ENCODE measurements at places on chromosomes 7 and 10.

DNA sequence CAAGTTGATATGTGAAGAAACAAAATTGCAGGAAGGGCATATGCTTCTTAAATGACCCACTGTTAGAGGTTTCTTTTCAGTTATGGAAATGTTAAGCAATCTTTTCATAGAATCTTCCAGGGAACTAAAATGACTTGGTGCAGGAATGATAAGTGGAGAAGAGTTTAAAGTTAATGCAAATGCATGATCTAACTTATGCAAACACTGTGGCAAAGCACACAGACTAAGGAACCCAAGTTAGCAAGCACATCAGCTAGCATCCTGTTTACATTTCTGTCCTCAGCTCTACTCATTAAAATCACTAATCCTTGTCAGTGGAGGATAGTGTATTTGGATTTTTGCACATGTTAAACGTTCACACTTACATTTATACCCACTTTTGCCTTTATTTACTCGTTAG, 9.3 kb downstream of the CLCN1 start:
- no peak for DNase-seq

DNA sequence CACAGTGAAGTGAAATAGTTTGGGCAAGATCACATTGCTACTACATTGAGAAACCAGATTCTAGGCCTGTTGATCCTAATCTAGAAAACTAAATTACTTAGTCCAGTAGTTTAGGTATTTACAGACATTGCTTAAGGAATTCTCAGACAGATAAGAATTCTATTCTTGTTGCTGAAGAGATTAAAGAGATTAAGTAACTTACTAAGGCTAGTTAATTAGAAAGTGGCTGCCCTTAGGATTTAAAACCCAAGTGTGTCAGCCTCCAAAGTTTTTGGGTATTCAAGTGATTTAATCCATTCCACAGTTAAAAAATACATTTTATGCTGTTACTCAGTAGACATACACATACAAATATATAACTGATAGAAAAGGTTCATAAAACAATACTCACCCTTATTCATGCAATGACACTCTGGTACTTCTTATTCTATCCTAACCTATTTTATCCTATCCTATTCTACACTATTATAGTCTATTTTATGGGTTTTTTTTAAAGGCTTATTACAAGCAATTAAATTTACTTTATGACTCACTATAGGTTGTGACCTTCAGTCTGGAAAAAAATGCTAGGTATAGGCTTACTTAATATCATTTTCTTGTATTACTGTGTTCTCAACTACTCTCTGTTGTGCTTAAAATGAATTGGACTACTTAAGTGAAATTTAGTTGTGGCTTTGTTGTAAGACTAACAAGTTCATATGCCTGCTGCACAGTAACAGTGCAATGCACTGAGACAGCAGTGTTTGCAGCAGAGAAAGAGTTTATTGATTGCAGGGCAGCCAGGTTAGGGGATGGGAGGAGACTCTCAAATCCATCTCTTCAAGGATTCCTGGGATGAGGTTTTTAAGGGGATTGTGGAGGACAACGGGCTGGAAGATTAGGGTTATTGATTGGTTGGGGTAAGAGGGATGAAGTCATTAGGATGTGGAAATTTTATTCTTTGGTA, 10.7 kb downstream of the SPAM1 start:
- DNase-seq, result no peak

- no peak for DNase-seq
Measured at GRCh38 chr7:100173806-100174495, 3.2 kb downstream of the GPC2 start.

GRCh38 chr7:83677180-83677866, 28.4 kb upstream of the SEMA3E start:
- peak; percentile 82 for DNase-seq

GRCh38 chr7:41579961-41580935, 122.6 kb downstream of the INHBA start:
- DNase-seq, result peak; percentile 89

DNA sequence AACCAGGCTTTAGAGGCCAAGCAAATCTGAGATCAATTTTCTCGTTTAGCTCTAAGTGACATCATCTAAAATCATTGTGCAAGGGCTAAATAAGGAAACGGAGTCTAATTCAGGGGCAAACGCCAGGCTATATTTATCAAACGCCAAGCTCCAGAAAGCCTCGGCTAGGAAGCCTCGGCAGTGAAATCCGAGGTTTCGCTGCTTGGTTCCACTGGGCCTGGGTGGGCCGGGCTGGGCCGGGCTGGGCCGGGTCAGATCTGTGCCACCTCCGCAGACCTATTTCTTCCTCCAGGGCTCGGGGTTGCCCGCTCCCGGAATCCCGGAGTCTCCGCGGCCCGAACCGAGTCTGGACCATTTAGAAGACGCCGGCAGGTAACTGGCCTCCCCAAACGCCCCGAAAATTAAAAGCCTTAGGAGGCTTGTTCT, 459 bp upstream of the FEZF1 start:
- DNase-seq, result no peak

DNA sequence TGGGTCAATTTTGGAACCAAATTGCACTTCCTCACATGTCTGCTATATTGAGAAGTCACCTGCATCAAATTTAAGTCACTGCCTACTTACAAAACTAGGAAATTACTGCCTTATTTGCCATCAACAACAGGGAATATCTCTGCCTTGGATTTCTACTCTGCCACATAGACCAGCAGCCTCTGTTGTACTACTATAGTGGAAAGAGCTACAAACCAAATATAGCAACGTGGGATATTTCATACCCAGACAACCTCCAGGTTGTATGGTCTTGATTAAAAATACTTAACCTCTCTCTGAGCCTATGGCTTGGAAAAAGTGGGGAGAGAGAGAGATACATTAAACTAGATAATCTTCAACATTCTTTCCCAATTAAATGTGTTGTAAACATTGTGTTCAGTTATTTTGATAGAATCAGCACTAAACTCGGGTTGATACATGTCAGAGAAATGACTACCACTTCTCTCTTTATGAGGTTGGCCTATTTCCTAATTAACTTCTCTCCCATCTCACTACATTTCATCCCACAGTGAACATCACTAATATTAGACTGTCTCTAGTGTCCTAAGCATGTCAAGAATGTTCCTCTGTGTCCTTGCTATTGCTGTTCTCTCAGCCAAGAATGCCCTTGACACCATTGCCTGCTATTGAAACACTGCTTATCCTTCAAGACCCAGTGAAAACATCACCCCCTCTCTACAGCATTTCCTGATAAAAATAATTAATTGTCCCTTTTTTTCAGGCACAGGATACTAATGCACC, 421.2 kb downstream of the IPMK start:
- DNase-seq, result peak; percentile 11

DNA sequence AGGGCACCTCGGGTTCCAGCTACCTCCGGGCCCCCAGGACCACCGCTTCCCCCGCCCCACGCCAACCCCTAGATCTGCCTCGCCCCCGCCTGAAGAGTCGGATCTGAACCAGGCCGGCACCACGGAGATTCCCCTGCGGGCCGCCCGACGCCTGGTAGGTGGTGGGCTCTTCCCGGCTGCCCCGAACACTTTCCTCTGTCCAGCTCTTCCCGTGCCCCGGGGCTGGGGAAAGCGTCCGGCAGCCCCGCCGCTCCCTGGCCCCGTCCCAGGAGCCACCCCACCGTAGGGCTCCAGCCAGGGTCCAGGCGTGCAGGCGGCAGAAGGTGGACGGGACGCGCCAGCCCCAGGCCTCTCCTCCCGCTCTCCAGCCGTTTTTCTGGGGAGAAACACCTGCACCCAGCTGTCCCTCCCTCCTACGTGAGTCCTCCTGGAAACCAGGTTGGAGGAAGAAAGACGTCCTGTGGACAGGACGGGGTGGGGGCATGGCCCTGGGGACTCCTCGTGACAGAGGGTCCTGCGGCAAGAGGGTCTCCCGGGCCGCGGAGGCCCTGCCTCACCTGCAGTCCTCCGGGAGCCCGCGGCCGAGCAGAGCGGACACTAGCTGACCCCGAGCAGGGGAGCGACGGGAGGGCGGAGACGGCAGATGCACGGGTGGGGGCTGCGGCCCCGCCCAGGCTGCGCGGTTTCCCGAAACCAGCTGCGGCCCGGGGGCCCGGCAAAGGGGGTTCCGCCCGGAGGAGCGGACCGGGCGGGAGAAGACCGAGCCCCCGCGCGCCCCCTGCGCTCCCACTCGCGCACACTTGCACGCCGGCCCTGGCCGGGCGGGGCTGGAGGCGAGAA, at the start of gene TMEM176B:
TSS of gene TMEM176B (minus strand) at position 624 of the 840 bp plus-strand sequence. CDS start 3,795 bp downstream, outside the sequence.
- DNase-seq, result no peak

GRCh38 chr10:30974773-30975415, 56.8 kb downstream of the ZNF438 start:
- DNase-seq, result no peak

DNA sequence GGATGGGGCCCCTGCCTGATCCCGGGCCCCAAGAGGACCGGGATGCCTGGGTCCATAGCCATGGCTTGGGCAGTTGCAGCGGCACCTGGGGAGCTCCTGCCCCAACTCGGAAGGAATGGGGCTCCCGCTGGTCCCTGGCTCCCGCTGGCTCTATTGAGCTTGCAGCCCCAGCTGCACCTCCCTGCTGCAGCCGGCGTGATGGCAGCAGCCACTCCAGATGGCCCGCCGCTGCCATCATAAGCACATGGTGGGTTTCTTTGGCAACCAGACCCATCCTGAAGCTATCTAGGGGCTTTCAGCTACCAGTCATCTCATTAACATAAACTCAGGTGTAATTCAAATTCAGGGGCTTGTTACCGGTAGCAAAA, 11.1 kb upstream of the DNMBP start:
- no peak for DNase-seq

DNA sequence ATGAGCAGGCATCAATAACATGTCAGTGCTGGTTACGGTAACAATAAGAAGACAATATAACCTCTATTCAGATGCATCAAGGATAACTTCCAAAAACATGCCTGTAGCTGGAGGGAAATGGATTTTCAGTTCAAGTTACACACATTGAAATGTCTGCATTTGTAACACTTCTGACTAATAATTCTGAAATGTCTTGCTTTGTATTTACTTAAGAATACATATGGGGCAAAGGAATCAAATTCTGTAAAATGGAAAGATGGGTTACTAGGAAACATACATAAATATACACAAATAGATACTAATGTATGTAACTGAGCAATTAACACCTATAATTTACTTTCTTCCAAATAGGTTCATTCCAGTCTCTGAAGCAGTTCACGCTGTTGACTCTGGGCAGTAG, 18.6 kb upstream of the MTPN start:
- DNase-seq, result peak; percentile 38

DNA sequence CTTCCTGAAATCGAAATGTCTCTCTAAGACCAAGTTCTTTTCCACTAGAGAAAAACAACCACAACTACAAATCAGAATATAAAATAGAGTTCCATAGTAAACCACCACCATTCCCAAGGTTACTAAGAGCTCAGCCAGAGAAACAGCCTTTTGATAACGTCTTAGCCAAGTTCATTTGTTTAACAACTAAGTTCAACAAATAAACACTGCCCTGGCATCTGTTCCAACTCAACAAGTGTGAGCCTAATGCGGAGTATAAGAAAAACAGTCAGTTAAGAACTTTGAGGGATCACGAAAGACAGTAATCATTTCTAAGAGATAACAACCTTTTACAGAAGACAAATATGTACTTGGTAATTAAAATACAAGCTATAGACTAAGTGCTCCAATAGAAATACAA, 77.3 kb downstream of the CALD1 start:
- DNase-seq, result no peak

GRCh38 chr7:80967917-80968297, 49.1 kb upstream of the SEMA3C start:
- no peak for DNase-seq

DNA sequence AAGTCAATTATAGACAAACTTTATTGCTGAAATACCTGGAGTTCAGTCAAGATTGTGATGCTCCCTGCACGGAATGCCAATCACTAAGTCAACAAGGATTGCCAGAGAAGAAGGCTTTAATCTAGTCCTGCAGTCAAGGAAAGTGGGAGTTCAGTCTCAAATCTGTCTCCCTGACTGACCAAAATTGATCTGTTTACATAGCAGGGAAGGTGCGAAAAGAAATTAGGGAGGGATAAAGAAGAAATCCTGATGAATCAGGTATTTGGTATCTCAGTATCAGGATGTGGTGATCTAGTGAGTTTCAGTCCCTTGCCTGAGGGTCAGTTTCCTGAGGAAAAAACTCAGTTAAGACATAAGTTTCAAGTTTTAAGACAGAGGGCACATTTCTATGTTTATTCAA, 2.1 kb upstream of the AKR1D1 start:
- peak; percentile 27 for DNase-seq

GRCh38 chr10:75623310-75624093, 192.1 kb downstream of the LRMDA start:
- DNase-seq, result no peak

DNA sequence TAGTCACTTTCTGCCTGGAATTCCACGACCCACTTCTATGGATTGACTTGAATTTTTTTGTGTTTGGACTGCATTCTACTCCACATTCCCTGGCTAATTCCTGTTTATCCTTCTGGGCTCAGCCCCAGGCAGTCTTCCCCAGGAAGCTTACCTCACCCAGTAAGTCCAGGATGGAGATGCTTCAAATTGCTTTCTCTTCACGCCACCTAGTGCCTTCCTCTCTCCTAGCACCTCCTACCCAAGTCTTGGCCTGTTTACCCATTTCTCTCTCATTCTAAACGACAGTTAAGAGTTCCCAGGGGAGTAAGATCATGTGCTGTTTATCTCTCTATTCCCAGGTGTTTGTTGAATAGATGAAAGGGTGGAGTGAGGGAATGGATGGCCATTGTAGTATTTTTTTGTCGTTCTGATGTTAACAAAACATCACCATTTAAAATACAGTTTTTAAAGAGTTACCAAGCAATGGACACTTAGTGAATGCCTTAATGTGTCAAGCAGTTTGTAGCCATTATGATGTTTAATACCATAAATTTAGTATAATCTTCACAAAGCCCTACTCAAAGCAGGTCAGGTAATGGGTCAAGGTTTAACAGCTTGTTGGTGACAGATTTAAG, 45.5 kb upstream of the TARP start:
- DNase-seq, result peak; percentile 26

- no peak for DNase-seq
Measured at GRCh38 chr7:45220846-45221618, 63.4 kb downstream of the RAMP3 start.

DNA sequence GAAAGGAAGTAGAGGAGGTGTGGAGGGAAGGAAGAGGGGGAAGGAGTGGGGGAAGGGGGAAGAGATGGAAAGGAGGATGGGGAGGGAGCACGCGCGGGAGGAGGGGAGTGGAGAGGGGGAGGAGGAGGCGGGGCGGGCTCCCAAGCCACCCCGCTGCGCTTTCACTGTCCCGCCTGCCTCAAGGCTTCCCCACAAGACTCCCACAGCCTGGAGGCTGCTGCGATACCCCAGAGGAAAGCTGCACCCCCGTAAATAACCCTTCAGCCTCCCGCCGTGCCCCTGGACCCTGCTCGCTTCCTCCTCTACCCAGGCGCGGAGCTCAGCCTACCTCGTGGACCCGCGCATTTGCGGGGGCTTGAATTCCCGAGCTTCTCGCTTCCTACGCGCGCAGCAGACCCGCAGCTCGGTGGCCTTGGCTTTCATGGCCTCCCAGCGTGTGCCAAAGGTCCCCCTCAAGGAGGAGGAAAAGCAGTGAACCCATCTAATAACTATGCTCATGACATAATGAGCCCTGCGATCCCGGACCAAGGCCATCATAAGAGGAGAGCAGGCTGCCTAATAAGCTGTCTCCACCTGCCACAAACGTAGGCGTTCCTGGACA, at the start of gene C10orf67:
TSS of gene C10orf67 (minus strand) at position 557 of the 601 bp plus-strand sequence. CDS start at position 534, 23 bp downstream.
- no peak for DNase-seq

GRCh38 chr7:102234801-102235550, 51.7 kb upstream of the SH2B2 start:
- DNase-seq, result no peak

- no peak for DNase-seq
Measured at GRCh38 chr10:21517134-21518031, 8.1 kb downstream of the SKIDA1 start.

GRCh38 chr7:87886875-87887274, 10.6 kb downstream of the DBF4 start:
- peak; percentile 18 for DNase-seq

GRCh38 chr10:82267014-82267413, 392.0 kb downstream of the NRG3 start:
- DNase-seq, result no peak
